ENCODE measurements at places on chromosomes 1 and 21.

GRCh38 chr1:61853583-61853982 is 111.3 kb downstream of the PATJ start:
- no peak for DNase-seq

- DNase-seq = no peak
Observed at GRCh38 chr21:15071009-15071408, 6.2 kb upstream of the NRIP1 start.

DNA sequence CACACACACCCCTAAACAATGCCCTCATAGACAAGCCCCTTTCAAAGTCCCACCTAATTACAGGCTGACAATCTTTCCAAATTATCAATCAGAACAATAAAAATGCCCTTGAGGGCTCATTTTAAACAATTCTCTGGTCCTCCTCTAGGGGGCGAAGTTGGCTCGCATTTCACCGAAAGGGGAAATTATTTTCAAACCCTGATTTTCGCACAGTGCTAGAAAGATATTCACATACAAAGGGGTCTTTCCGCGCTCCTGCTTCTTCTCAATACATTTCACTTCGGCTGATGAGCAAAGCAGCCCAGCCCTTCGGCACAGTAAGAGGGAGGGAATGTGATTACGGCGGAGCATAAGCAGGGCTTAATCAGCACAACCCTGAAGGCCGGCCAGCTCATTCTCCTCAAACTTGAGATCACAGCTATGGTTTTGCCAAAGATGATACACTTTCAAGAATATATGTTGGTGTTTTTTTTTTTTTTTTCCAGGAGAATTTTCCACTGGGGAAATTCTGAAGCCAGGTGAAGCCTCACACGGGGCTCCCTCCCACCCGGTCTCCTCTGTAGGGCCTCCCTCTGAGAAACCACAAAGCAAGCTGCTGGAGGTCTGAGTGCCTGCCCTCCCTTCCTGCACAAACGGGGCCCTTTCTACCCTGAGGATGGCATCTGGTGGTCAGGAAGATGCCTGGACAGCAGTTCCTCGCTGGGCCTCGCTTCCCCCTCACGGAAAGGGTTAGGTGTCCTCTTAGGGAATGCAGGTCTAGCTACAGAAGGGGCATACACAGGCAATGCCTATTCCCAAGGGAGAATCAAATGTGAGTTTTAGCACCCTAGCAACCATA is 66.9 kb downstream of the GNG12 start:
- no peak for DNase-seq

DNA sequence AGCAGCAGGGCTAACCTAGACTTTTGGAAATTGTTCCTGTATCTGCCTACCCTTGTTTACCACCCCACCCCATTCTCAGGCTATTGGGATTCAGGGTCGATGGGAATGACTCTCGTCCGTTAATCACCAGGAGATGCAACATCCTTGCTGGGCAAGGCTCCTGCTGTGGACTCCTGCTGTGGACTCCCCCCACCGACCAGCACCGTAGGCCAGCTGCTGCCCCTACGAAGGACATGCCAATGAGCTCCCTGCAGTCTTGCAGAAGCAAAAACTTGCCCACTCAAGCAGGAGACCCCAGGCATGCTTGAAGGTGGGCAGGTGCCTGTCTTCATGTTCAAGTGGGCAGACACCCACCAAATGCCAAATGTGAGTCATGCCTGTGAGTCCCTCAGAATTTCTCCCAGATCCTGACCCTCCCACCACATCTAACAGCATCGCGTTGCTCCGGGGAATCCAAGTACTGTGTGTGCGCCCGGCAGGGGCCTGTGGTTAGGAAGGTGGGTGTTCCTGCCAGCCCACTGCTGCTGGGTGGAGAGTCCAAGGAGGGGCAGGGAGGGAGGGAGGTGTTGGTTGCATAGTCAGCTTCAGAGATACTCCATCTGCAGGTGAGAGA is 41.7 kb upstream of the SOX13 start:
- no peak for DNase-seq

- no peak for DNase-seq
Observed at GRCh38 chr1:17531682-17532487, 7.6 kb upstream of the ARHGEF10L start.

- no peak for DNase-seq
Observed at GRCh38 chr1:87449348-87449963, 120.8 kb downstream of the LMO4 start.

DNA sequence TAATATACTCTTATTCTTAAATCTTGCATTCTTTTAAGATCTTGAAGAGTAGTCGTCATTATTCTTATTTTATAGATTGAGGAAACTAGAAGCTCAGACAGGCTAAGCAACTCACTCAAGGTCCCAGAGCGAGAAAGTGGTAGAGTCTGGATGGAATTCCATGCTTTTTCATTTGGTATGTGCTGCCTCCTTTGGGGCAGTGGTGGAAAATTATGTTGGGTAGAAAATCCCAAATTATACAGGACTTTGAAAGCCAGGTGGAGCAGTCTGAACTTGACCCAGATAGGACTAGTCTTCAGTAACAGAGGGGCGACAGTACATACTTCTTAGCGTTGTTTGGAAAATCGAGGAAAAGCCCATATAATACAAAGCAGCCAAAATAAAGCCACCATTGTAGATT is 205.6 kb downstream of the ATG4C start:
- DNase-seq = no peak

DNA sequence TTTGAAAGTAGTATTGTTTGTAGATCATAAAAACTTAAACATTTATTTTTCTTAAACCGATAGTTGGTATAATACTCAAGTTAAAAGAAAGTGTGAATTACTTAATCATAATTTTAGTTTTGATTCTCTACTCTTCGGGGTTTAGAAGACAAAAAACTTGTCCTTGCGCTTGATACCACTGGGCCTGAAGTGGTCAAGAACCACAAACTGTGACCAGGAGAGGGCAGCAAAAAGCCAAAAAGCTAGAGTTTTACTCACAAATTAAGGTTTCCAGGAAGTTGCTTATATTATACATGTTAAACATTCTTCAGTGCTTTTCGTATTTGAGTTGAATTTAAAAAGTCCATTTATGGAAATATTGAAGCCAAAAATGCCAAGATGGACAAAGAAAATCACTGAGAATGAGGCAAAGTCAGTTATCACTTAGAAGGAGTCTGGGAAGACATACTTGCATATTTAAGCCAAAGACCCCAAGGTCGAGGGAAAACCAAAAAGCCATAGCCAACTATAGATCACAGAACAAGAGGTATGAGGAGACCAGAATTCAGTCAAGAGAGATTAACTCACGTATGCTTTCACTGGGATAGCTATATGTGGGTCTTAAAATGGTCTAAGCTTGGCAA is 34.2 kb downstream of the EFCAB7 start:
- DNase-seq = no peak

DNA sequence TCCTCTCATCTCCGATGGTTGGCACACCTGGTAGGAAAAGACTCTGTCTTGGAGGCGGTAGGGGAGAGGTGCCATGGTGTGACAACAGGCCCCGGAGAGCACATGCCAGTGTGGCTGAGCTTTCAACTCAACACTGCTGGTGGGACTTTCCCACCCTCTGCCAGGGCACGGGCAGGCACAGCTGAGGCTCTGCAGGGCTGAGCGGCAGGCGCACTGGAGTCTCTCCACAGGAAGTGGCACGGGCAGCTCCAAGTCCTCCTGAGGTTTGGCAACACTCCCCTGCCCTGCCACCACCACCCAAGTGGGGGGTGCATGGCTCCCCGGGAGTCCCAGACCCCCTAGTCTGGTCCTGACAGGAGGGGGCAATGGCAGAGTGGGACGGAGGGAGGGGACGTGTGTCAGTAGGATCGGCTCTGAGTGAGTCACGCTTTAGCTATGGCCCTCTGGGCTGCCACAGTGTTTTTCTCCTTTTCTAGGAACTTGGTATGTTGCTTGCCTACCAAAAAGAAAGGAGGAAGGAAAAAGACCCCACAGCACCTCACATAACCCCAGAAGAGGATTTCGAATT is 27.3 kb upstream of the EVA1B start:
- DNase-seq = peak; percentile 88

DNA sequence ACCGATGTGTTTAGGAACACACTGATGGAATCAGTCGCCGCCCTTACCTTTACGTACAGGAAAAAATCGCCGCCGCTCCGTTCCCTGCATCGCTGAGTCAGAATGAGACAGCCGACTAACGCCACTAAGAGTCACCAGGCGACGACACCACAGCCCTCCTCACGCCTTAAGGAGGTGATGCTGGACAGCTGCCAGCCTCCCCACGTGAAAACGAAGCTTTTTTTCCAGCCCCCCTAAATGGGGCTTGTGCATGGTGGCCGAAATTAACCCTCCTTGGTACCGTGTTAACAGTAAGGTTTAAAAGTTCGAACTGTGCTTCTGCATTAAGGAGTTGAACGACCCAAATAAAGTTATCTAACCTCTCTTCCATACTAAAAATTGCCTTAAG is 511 bp downstream of the DNTTIP2 start:
- no peak for DNase-seq

- no peak for DNase-seq
Observed at GRCh38 chr1:175182201-175182746, 10.3 kb downstream of the KIAA0040 start.

GRCh38 chr1:70895531-70895930 is 152.1 kb downstream of the PTGER3 start:
- DNase-seq = no peak

DNA sequence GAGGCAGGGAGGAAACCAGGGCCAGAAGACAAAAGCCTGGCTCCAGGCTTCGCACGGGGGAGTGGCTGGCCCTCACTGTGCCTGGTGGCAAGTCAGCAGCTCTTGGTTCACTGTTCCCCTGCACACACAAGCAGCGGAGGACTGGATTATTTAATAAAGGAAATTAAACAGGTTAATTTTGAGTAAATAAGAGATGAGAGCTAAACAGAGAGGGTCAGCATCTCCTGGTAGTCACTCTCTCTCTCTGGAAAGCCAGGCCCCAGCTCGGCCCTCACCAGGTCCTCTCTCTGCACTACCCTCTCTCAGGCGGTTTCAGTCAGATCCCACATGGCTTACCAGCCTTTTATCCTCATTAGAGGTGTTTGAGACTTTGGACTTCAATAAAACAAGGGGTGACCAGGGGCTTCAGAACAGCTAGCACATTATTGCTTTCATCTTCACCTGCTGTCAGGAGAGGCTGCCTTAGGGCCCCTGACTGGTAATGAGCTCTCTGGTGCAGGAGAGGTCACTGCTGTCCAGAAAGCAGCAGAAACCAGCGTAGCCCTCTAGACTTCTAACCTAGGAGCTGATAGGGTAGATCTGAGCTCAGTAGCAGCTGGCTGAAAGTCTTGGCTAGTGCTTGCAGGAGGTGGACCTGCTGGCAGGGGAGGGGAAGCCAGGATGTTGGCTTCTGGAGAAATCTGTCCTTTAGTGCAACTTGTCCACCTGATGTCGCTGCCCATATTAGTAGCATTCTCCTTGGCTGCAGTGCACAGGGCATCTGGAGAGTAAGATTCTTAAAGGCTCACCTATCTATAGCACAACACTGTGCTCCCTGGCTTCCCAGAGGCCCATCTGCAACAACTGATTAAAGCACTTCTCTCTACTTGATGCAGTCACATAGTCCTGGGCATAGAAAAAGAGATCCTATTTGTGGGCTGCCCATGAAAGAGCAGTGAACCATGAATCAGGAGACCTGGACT is 45.9 kb downstream of the SYT6 start:
- DNase-seq = no peak

GRCh38 chr1:61253059-61253735 is 170.8 kb downstream of the NFIA start:
- no peak for DNase-seq

DNA sequence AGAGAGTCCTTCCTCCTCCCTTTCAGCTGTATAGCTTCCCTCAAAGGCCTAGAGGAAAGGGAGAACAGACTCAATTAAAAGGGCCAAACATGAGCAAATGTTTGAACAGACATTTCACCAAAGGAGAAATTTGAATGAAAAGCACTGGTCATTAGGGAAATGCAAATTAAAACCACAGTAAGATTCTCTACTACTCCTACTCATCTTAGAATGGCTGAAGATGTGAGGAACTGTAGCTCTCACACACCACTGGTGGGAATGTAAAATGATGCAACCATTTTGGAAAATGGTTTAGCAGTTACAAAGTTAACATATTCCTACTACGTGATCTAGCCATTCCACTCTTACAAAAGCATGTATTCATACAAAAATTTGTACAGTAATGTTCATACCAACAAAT is 253.0 kb upstream of the HOOK1 start:
- DNase-seq = no peak

DNA sequence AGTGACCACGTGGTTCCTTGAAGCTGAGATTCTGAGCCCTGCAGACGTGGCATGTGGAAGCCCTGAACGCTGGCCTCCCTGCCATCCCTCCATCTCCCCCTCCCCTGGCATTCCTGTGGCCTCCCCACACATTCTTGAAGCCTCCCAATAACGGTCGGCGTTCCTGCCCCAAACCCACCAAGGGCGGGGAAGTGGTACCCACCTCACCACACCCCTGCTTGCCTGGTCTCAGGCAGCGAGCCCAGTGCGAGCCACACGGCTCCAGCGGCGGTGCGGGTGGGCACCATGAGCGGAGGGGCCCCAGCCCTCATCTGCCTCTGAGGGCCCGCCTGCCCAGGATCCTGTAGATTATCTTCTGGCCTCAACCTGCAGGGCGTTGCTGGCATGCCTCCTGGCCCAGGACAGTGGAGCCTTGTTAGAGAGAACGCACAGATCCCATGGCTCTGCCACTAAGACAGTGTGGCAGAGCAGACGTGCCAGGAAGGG is 20.6 kb upstream of the PRELP start:
- DNase-seq = peak; percentile 81

DNA sequence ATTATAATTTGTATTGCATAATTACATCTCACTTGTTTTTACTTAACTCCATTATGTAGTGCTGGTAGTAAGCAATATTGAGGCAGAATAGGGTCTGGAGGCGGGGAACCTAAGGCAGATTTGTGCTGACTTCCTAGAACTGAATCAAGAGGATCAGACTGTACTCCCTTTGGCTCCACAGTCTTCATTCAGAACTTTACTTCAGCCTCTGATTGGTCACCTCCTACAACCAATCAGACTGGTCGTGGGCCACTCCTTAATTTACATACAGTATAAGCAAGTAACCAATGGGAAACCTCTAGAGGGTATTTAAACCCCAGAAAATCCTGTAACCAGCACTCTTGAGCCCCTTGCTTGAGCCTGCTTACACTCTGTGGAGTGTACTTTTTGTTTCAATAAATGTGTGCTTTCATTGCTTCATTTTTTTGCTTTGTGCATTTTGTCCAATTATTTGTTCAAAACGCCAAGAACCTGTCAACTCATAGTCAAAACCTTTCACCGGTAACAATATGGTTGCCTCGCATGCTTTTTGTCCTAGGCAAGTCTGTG is 31.6 kb downstream of the ZBTB8OS start:
- no peak for DNase-seq

- no peak for DNase-seq
Observed at GRCh38 chr21:41136286-41136685, 31.7 kb upstream of the BACE2 start.

DNA sequence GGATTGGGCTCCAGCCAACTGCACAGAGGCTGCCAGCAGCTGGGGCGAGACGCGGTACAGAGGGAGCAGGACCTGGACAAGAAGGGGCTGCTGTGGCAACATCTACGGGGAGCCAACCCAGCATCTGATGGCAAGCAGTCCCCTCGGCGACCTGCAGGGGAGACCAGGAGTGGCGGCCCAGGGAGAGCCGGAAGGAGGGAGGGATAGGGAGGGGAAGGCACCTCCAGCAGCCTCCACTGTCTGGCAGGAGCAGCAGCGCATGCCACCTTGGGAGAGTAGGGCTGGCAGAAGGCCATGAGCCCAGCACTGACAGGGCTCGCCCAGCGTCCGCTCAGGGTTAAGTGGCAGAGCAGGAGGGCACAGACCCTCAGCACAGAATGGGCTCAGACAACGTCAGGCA is 17.3 kb downstream of the CHD5 start:
- no peak for DNase-seq
